Esophagus (tissue), 2 donors: ENCODE measurements at places on chromosomes 3 and 15. TPM values are rescaled to one million over a fixed set of nuclear protein-coding genes. Genes with fewer than 3 reads are reported as not detected.

Gene GOLGA8J
- not detected for polyA plus RNA-seq

Gene CAMK2N2
- polyA plus RNA-seq, result 0.12 TPM

Gene GXYLT2
- polyA plus RNA-seq, result 0.24 TPM

Gene SLC15A2
- 2.1 TPM for polyA plus RNA-seq

Gene CORO2B
- 0.35 TPM for polyA plus RNA-seq

Gene ANKRD63
- not detected for polyA plus RNA-seq

Gene TXNRD3
- 4.3 TPM for polyA plus RNA-seq

Gene ATP8B4
- polyA plus RNA-seq, result 0.84 TPM

Gene PPP1R14D
- 0.21 TPM for polyA plus RNA-seq

Gene PCSK6
- polyA plus RNA-seq, result 5.4 TPM

Gene CASR
- polyA plus RNA-seq, result not detected

Gene TIMP4
- 0.45 TPM for polyA plus RNA-seq

Gene SLC6A11
- polyA plus RNA-seq, result 6.1 TPM

Gene UPK1B
- polyA plus RNA-seq, result 1.5 TPM

Gene CFAP100
- polyA plus RNA-seq, result not detected

Gene NGRN
- polyA plus RNA-seq, result 25.7 TPM

Gene CHRD
- polyA plus RNA-seq, result 2.2 TPM

Gene SPTSSB
- polyA plus RNA-seq, result 6.8 TPM

Gene ADCY5
- polyA plus RNA-seq, result 5.0 TPM

Gene PRICKLE2
- 2.7 TPM for polyA plus RNA-seq

Gene INKA1
- polyA plus RNA-seq, result 28.4 TPM

Gene DAZL
- not detected for polyA plus RNA-seq

Gene SCAANT1
- polyA plus RNA-seq, result not detected

Gene LOXL1
- polyA plus RNA-seq, result 9.6 TPM

Gene POLR2H
- polyA plus RNA-seq, result 103 TPM
